ENCODE measurements at places on chromosomes 4 and X.
A peak's percentile ranks its signal among the peaks of the same experiment; 100 is the strongest.

DNA sequence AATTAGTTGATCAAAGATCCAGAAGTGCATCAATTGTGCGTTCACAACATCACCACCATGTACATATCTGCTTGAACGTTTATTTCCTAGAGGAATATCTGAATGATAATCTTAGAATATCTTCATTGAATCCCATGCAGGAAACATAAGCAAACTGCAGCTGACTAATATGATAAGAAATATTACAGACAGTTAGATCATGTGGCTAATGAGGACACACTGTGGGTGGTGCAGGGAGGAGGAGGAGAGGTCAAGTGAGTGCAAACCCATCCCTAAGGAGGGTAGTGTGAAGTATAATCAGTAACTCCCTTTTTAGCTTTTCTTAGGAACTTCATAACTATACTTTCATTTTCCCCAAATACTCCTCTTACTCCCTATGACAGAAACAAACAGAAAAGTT, 58.3 kb upstream of the HPGD start:
- DNase-seq, result no peak

- DNase-seq, result no peak
These were observed 24.2 kb downstream of the SLC25A5 start for GRCh38 chrX:119492463-119492862.

GRCh38 chr4:54659313-54659712, 1.6 kb downstream of the KIT start:
- peak; percentile 47 for DNase-seq

GRCh38 chrX:63740382-63740781, 44.6 kb downstream of the ARHGEF9 start:
- DNase-seq, result no peak

GRCh38 chrX:155951237-155951789, 46.2 kb upstream of the IL9R start:
- no peak for DNase-seq

DNA sequence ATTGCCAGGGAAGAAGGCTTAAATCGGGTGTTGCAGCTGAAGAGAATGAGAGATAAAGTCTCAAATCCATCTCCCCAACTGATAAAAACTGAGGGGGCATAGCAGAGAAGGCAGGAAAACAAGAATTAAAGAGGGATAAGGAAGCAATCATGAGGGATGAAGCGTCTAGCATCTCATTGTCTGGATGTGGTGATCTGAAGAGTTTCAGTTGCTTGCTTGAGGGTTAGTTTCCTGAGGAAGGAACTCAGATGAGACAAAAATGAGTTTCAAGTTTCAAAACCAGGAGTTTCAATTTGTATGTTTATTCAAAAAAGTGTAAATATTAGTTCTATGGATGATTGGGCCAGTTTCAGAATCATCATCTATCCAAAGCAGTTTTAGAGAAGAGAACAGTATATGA, 496.9 kb downstream of the RAB28 start:
- DNase-seq, result no peak

DNA sequence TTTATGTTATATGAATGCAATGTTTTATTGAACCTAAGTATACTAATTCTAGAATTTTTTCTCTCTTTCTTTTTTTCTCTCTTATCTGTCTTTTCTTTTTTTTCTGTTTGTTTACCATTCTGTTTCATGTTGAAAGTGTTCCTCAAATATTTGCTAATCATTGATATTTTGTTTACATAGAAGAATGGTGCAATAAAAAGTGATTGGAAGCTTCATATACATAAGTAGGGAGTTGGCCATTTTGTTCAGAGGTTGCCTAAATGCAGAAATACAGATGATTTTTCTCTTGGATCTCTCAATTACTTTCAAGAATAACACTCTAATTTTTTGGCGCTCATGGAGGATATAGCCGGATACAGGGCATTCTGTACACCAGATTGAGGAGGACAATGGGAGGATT, 5.7 kb upstream of the SERTM2 start:
- DNase-seq, result peak; percentile 55

DNA sequence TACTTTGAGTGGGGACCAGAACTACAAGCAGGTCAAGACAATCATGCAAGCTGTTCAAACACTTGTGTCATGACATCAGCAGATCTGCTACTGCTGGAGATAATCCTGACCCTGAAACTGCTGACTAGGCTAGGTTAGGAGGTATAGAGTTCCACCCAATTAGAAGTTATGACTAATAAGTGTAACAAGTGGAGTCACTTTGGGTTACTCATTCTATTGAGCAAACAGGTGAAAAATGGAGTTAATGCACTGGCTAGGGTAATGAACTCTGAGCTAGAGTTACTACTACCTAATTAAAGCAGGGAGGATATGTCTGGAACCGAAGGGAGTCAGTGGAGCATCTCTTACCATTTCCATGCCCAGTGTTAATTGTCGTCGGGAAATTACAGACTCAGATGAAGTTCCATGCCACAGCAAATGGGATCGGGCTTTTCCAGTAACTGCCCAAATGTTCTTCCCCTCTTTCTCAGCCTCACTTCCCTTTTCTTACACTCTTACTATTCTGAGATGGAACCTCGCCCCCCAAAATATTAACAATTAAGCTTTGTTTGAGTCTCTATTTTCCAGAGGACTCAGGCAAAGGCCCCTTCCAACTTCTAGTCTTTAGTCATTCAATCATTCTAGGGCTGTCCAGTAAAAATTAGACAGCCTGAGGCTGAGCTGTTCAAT, 19.8 kb upstream of the MANBA start:
- no peak for DNase-seq

GRCh38 chrX:1491851-1492349, 39.2 kb upstream of the ASMTL start:
- no peak for DNase-seq

- DNase-seq, result no peak
These were observed 1522.9 kb downstream of the PCDH18 start for GRCh38 chr4:136009258-136009832.

DNA sequence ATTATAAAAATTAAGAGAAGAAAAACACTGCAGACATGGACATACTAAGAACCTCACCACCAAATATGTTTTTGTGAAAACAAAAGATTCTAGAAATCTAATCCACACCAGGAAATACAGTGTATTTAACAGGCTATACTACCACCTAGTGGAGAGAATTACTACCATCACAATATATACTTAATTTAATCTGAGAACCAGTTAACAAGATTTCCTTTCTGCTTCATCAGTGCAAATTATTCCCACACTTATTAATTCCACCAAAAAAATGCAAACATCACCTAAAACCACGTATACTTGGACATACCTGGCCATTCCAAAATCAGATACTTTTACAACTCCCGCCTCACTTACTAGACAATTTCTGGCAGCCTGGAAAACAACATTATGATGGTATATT, 7.0 kb upstream of the TXK start:
- DNase-seq, result peak; percentile 47

- no peak for DNase-seq
These were observed 49.0 kb upstream of the CLNK start for GRCh38 chr4:10733481-10734062.

DNA sequence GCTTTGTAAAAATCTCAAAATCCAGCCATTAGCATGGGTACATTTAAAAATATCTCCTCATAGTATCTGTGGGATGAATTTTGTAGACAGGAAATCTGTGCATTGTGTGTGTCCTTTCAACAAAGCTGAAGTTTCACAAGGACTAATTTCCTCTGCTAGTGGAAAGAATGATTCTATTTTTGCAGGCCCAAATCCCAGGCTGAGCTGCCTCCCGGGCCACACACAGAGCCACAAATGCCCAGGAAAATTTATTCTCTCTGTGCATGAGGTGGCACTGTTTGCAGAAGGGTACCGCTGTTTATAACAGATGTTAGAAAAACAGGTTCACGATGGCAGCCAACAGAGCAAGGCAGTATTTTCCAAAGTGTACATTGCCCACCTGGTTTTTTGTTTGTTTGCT, 11.0 kb upstream of the VCX3B start:
- DNase-seq, result no peak
